ENCODE measurements at places on chromosomes 4 and X.

DNA sequence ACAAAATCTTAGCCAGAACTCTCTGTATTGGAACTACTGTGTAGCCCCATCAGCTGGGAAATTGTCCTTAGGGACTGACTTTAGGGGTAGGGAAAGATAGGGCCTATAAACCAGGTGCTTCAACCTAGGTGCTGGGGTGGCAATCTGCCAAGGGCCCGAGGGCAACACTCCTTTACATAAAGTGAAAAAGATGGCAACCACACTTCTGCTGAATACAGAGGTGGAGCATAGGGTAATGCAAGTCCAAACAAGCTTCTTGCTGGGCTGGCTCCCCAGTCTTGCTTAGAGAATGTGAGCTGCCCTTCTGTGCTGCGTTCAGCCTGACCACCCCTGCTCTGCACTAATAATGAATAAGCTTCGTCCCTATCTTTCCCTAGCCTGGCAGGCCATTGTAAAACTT is 9.8 kb downstream of the ZBTB33 start:
- no peaks in the 10 kb centered on the region for H3K36me3 ChIP-seq
- H3K4me1 ChIP-seq = no peaks in the 10 kb centered on the region
- DNase-seq = no peak
- H3K27ac ChIP-seq = no peak overlapping the region
- H3K4me3 ChIP-seq = no peak overlapping the region

- peak; percentile 64 for DNase-seq
- H3K27ac ChIP-seq = no peak overlapping the region
- no peaks in the 10 kb centered on the region for H3K4me1 ChIP-seq
- no peaks in the 10 kb centered on the region for H3K27me3 ChIP-seq
- H3K36me3 ChIP-seq = no peaks in the 10 kb centered on the region
Measured at GRCh38 chr4:18075823-18076433, 54.4 kb upstream of the LCORL start.

DNA sequence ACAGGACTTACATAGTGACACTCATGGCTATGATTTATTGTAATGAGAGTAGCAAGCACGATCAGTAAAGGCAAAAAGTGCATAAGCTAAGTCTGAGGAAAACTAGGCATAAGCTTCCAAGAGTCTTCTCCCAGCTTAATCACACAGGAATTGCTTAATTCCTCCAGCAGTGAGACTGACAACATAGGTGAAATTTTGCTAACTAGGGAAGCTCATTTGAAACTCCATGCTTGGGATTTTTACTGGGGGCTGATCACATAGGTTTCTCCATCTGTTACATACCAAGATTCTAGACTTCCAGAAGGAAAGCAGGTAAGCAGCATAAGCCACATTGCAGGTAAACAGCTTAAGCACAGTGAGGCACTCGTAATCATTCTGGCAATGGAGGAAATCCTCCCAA is 71.8 kb upstream of the FHDC1 start:
- peak; percentile 34 for DNase-seq
- H3K4me3 ChIP-seq = no peak overlapping the region
- H3K4me1 ChIP-seq = peaks cover 2% of the 10 kb centered on the region
- no peaks in the 10 kb centered on the region for H3K27me3 ChIP-seq

GRCh38 chr4:821631-822030 is 4.3 kb downstream of the CPLX1 start:
- no peak overlapping the region for H3K4me3 ChIP-seq
- H3K4me1 ChIP-seq = no peaks in the 10 kb centered on the region
- H3K27me3 ChIP-seq = peaks cover 16% of the 10 kb centered on the region
- H3K36me3 ChIP-seq = no peaks in the 10 kb centered on the region

GRCh38 chr4:45004326-45004725 is 278.0 kb upstream of the GNPDA2 start:
- H3K27me3 ChIP-seq = no peaks in the 10 kb centered on the region
- H3K4me1 ChIP-seq = no peaks in the 10 kb centered on the region
- H3K36me3 ChIP-seq = no peaks in the 10 kb centered on the region
- H3K27ac ChIP-seq = no peak overlapping the region
- no peak overlapping the region for H3K4me3 ChIP-seq

DNA sequence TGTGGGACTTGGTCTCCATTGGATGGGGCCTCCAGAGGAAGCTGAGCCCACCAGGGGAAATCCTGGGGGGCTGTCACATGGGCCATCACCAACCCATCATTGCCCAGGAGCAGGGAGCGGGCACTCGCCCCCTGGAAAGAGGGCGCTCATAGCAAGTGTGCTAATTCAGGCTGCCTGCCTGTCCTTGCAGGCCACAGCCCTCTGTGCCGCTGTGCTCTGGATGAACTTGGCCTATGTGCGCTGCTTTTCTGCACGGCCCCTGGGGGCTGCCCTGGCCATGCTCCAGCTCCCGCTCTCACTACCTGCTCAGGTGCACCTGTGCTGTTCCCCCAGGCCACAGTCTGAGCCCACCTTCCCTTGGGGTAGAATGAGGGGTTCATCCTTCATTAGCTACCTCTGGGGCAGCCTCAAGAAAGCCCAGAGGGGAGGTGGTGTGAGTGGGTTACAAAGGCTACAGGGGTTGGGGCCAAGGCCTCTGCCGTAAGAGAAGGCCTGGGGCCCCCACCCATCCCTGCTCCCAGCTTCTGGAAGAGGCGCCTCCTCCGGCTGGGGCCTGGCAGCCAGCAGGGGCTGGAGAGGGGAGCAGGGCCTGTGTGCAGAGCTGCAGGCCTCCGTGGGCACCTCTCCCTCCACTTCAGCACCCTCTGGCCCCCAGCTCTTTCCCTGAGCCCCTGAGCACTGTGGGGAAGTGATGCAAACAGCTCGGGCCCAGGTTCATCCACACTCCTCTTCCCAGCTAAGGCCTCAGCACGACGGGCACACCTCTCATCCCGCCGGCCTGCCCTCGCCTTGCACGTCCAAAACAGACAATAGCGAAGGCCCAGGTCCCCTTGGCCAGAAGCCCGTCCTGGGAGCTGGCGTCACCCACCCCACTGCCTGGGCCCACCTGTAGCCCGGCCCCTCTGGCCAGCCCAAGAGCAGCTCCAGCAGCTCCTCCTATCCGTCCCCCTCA is 8.9 kb downstream of the CFAP99 start:
- DNase-seq = no peak
- H3K27me3 ChIP-seq = no peaks in the 10 kb centered on the region
- no peaks in the 10 kb centered on the region for H3K36me3 ChIP-seq
- H3K27ac ChIP-seq = no peak overlapping the region

DNA sequence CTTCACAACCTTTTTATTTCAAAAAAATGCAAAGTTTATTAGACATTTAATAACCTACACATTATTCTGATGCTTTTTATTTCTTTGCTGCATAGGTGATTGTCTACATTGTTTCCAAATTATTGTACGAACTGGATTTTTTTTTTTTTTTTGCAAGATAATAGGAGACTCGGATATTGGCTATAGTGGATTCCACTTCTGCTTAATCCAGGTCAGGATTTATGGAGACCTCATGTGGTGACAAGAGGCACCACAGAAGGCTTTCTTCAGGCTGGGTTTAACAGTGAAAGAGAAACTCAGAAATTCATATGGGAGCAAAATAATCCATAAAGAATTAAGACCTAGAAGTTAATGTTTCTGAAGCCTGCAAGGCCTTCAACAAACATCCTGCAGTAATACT is 2.4 kb upstream of the SLIT2 start:
- H3K4me1 ChIP-seq = no peaks in the 10 kb centered on the region
- H3K4me3 ChIP-seq = no peak overlapping the region
- H3K27ac ChIP-seq = no peak overlapping the region

GRCh38 chr4:149638073-149638472 is 177.6 kb downstream of the IQCM start:
- no peaks in the 10 kb centered on the region for H3K27me3 ChIP-seq
- no peak overlapping the region for H3K27ac ChIP-seq
- H3K36me3 ChIP-seq = no peaks in the 10 kb centered on the region
- DNase-seq = no peak

GRCh38 chrX:1124531-1124930 is 87.9 kb downstream of the CRLF2 start:
- H3K27me3 ChIP-seq = no peaks in the 10 kb centered on the region
- H3K36me3 ChIP-seq = no peaks in the 10 kb centered on the region
- no peak overlapping the region for H3K27ac ChIP-seq

DNA sequence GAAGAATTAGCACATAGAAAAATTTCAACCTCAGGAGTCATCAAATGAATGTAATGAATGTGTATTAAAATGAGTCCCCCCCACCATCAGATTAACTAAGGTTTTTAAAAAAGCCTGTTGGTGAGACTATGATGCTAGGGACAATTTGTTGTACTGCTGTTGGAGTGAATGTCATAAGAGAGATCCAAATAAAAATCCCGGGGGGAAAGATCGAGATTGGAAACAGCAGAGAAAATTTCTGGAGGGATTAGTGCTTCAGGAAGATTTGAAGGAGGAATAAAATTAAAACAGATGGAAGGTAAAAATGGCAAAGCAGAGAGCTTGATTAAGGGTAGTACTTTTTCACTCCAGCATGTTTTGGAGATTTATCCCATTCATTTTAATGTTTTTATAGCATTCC is 25.9 kb upstream of the SFRP2 start:
- no peak overlapping the region for H3K4me3 ChIP-seq
- no peak overlapping the region for H3K27ac ChIP-seq
- no peak for DNase-seq
- no peaks in the 10 kb centered on the region for H3K36me3 ChIP-seq

DNA sequence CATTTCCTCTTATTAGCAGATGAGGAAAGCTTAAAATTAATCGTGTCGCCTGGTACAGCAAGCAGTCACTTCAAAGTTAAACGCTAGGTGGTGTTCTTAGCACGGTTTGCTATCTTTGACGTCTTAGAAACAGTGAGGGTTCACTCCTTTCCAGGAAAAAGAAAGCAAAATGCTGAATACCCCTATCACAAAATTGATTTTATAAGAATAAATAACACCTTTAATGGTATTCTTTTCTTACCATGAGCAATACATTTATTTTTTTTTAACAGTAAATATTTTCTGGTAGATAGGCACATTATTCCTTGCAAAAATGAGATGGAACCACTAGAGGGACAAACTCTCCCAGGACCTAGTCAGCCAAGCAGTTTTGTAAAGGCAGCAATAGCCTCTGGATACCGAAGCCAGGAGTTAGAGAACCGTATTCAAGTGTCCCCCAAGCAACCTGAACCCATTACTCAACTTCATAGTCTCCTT is 153.9 kb downstream of the KDR start:
- no peak overlapping the region for H3K4me3 ChIP-seq
- no peaks in the 10 kb centered on the region for H3K4me1 ChIP-seq
- no peaks in the 10 kb centered on the region for H3K27me3 ChIP-seq
- H3K36me3 ChIP-seq = no peaks in the 10 kb centered on the region

DNA sequence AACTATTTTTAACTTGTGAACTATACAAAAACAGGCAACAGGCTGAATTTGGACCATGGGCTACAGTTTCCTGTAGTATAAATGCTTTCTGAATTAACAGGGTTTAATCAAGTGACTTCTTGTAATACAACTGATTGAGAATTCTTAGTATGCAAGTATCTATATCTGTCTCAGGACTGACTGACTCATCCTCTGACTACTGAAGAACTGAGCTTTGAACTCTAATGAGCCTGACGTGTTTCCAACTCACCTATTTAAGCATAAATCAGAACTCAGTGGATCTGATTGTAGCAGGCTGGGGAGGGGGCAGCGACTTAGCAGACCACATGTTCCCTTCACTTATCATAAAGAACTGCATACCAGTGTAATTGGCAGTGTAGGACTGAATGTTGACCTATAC is 7.8 kb downstream of the SPATA4 start:
- no peaks in the 10 kb centered on the region for H3K4me1 ChIP-seq
- DNase-seq = no peak
- no peaks in the 10 kb centered on the region for H3K27me3 ChIP-seq
- no peak overlapping the region for H3K27ac ChIP-seq

DNA sequence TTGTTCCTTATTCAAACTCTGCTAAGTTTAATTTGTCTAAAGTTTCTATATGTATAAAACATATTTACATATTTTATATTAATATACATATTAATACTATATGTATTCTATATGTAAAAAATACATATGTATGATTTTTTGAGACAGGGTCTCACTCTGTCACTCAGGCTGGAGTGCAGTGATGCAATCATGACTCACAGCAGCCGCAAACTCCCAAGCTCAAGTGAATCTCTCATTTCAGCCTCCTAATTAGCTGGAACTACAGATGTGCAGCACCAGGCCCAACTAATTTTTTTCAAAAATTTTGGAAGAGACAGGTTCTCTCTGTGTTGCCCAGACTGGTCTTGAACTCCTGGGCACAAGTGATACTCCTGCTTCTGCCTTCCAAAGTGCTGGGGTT is 684.9 kb downstream of the TRAM1L1 start:
- no peak overlapping the region for H3K4me3 ChIP-seq
- no peaks in the 10 kb centered on the region for H3K27me3 ChIP-seq
- no peak for DNase-seq
- H3K4me1 ChIP-seq = no peaks in the 10 kb centered on the region
- H3K27ac ChIP-seq = no peak overlapping the region

DNA sequence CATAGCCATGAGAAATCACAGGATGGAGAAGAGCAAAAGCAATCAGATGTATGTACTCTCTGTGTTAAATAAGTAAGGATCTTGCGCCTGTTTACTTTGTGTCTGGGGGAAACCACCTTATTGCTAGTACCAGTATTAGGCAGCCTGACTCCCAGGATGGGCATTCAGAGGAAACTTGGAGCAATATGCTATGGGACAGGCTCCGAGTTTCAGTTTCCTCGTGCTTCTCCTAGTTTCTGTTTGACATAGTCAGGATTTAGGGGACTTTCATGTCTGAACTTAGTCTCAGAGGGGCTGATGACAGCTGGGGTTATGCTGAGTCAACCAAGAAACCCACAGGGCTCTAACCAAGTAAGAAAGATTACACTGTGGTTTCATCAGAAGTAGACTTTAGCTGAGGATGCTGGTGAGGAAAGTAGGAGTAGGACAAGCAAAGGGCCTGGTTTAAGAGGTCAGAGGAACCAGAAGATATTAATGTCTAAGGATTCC is 13.5 kb downstream of the NSUN7 start:
- H3K4me1 ChIP-seq = no peaks in the 10 kb centered on the region
- peak; percentile 33 for DNase-seq
- H3K36me3 ChIP-seq = no peaks in the 10 kb centered on the region
- H3K27ac ChIP-seq = no peak overlapping the region
- H3K4me3 ChIP-seq = no peak overlapping the region

DNA sequence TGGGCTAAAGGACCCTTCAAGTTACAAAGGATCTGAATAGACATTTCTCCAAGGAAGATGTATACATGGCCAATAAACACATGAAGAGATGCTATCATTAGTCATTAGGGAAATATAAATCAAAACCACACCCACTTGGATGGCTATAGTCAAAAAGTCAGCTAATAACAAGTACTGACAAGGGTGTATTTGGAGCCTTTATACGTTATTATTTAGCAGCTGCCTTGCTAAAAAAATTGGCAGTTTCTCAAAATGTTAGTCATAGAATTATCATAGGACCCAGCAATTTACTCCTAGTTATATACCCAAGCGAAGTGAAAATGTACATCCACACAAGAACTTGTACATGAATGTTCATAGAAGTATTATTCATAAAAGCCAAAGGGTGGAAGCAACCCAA is 112.7 kb upstream of the DUSP21 start:
- H3K27me3 ChIP-seq = no peaks in the 10 kb centered on the region
- no peak overlapping the region for H3K4me3 ChIP-seq
- no peaks in the 10 kb centered on the region for H3K36me3 ChIP-seq

- no peak for DNase-seq
- H3K27me3 ChIP-seq = no peaks in the 10 kb centered on the region
- no peak overlapping the region for H3K27ac ChIP-seq
- no peaks in the 10 kb centered on the region for H3K4me1 ChIP-seq
- H3K4me3 ChIP-seq = no peak overlapping the region
Measured at GRCh38 chrX:20906571-20906970, 467.6 kb upstream of the CNKSR2 start.

Measured in mesendoderm (in vitro differentiated cells).